Activated CD4-positive, alpha-beta memory T cell treated with anti-CD3 and anti-CD28 coated beads for 36 hours (primary cell): ENCODE measurements at places on chromosomes 11 and 22.

- H3K27me3 ChIP-seq: no peaks in the 10 kb centered on the region
- H3K4me1 ChIP-seq: peaks cover 19% of the 10 kb centered on the region
- H3K36me3 ChIP-seq: no peaks in the 10 kb centered on the region
- no peak overlapping the region for H3K4me3 ChIP-seq
- H3K27ac ChIP-seq: no peak overlapping the region
These were observed 1.7 kb downstream of the UVRAG start for GRCh38 chr11:75816561-75817239.

DNA sequence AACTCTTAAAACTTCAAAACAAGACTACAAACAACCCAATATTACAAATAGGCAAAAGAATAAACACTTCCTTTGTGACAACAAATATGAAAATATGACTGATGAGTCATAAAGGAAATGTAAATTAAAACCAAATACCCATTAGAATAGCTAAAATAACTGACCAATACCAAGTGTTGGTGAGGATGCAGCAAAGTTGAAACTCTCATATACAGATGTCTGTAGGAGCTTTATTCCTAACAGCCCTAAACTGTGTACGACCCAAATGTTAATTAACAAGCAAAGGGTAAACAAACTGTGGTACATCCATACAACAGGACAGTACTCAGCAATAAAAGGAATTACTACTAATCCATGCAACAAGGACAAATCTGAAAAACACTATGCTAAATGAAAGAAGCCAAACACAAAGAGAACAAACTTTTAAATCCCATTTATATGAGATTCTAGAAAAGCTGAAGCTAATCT is 43.0 kb downstream of the MAPK1 start:
- no peak overlapping the region for H3K4me3 ChIP-seq
- H3K4me1 ChIP-seq: peaks cover 59% of the 10 kb centered on the region
- no peaks in the 10 kb centered on the region for H3K27me3 ChIP-seq

DNA sequence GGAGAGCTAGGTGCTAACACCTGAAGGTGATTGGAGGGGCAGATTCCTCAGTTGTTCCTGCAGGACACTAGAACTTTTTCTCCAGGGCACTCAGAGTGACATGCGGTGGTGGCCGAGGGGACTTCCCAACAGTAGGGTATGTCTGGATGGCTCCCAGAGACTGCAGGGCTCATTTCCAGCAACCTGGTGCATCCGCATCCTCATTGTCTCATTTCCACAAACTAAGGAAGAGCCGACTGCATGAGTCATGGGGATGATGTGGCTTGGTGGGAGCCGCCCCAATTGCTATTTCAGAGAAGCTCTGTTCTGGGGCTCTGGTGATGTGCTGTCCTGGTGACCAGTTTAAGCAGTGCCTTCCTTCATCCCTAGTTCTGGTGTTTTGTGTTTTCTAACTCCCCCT is 2.8 kb upstream of the ROBO4 start:
- no peak overlapping the region for H3K4me3 ChIP-seq
- no peak overlapping the region for H3K27ac ChIP-seq
- peaks cover 2% of the 10 kb centered on the region for H3K4me1 ChIP-seq
- H3K36me3 ChIP-seq: no peaks in the 10 kb centered on the region
- H3K27me3 ChIP-seq: peaks cover 5% of the 10 kb centered on the region

DNA sequence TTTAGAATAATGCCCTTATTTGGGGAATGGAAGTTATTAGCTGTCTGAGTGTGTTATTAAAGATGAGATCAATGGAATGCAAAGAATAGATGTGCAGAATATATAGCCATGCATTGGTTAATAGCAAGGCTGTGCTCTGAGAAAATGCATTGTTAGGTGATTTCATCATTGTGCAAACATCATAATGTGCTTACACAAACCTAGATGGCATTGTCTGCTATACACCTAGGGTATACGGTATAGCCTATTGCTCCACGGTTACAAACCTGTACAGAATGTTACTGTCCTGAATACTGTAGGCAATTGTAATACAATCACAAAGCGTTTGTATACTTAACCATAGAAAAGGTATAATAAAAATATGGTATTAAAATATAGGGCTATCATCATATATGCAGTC is 25.5 kb downstream of the SLC5A12 start:
- no peak overlapping the region for H3K4me3 ChIP-seq
- H3K4me1 ChIP-seq: no peaks in the 10 kb centered on the region
- no peaks in the 10 kb centered on the region for H3K36me3 ChIP-seq

- H3K4me1 ChIP-seq: no peaks in the 10 kb centered on the region
- H3K27me3 ChIP-seq: no peaks in the 10 kb centered on the region
- H3K36me3 ChIP-seq: peaks cover 3% of the 10 kb centered on the region
- H3K4me3 ChIP-seq: no peak overlapping the region
- peak; percentile 78 for DNase-seq
These were observed 142.9 kb downstream of the CRYBB2 start for GRCh38 chr22:25362215-25362882.

- no peak for DNase-seq
- no peak overlapping the region for H3K4me3 ChIP-seq
- peaks cover 12% of the 10 kb centered on the region for H3K36me3 ChIP-seq
- no peaks in the 10 kb centered on the region for H3K4me1 ChIP-seq
- no peaks in the 10 kb centered on the region for H3K27me3 ChIP-seq
These were observed 155.1 kb downstream of the DDX10 start for GRCh38 chr11:108819957-108820356.

DNA sequence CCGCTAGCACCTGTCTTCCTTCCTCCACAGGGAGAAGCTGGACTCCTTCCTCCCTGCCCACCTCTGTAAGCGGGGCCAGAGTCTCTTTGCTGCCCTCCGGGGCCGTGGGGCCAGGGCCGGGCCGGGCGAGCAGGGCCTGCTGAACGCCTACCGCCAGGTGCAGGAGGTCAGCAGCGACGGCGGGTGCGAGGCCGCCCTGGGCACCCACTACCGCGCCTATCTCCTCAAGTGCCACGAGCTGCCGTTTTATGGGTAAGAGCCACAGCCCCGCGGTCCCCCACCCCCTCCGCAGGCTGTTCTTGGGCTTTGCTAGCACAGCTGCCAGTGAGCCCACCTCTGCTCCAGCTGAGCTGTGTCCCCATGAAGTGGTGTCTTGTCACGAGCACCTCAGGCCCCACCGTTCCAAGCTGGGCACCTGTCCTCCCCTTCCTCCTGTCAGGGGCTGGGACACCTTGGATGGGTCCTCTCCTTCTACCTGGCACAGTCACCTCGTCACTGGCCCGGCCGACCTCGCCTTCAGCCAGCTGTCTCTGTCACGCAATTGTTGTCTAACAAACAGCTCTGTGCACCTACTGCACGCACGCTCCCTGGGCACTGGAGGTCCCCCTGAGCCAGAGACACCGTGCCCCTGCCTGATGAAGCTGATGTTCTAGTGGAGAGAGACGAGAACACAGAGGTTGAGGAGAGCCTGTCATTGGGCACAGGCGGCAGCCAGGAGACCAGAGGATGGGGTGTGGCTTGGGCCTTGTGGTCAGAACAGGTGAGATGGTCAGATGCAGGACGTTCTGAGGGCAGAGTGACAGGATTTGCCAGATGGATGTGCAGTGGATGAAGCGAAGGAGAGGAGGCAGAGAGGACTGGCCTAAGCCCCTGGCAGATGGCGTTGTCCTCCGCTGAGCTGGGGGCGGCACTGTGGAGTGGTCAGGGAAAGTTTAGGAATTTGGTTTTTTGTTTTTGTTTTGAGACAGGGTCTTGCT is 10.6 kb downstream of the FRMD8 start:
- no peaks in the 10 kb centered on the region for H3K4me1 ChIP-seq
- peaks cover 26% of the 10 kb centered on the region for H3K36me3 ChIP-seq
- no peaks in the 10 kb centered on the region for H3K27me3 ChIP-seq
- no peak overlapping the region for H3K4me3 ChIP-seq
- no peak for DNase-seq

DNA sequence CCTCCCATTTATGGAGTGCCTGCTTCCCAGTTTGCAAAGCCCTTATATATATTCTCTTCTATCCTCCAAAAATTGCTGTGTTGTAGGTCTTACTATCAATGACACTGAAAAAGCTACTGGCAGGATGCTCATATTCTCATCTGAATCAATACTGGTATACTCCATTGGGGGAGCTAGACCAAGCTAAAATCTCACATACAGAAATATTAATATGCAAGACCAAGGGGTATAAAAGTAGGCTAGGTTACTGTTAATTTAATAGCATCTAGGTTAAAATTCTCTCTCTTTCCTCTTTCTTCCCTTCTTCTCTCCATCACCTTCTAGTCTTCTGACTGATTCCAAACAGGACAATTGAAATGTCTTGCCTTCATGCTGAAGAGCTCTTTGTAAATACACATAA is 17.1 kb upstream of the BDNF start:
- DNase-seq: no peak
- H3K27ac ChIP-seq: no peak overlapping the region
- H3K4me3 ChIP-seq: no peak overlapping the region
- peaks cover 45% of the 10 kb centered on the region for H3K27me3 ChIP-seq
- H3K4me1 ChIP-seq: peaks cover 13% of the 10 kb centered on the region
- peaks cover 5% of the 10 kb centered on the region for H3K36me3 ChIP-seq

DNA sequence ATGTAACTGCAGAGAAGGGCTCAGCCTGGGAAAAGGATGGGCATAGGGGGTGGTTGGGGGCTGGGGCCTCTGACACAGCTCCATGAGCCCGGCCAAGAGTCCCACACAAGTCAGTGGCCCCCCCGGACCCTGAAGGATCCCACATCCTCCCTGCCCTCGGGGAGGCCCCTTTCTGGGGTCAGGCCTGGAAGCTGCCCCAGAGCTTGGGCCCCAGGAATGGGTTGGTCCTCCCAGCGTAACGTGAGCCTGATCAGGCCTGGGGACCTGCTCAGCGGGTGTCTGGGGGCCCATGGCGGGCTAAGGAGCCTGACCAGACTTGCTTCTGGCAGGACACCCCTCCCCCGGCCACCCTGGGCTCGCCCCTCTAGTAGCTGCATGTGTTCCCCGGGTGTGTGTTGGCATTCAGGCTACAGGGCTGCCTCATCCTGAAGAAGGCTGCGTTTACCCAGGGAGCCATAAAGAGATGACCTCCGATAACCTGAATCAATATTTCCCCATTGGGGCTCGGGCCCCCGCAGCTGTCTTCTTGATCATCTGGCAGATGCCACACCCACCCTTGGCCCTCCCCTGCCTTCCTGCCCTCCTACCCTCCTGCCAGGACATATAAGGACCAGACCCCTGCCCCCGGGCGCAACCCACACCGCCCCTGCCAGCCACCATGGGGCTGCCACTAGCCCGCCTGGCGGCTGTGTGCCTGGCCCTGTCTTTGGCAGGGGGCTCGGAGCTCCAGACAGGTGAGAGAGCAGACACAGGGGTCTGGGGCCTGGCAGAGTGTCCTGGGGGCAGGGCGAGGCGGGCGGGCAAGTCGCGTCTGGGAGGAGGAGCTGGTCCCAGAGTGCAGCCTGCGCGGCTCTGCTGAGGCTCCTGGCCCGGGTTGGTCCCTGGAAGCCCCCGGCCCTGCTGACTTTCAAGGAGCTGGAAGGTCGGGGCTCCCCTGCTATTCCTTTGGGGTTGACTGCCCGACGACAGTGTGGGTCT is at the start of gene MUC2:
Gene MUC2, plus strand, starts transcription at position 631 of the 978 bp plus-strand sequence.
- H3K4me3 ChIP-seq: no peak within 1 kb of the TSS
- H3K27me3 ChIP-seq: peaks cover 2% of the 10 kb centered on the region
- no peaks in the 10 kb centered on the region for H3K36me3 ChIP-seq
- no peak within 1 kb of the TSS for H3K27ac ChIP-seq
- peak; percentile 7 for DNase-seq

DNA sequence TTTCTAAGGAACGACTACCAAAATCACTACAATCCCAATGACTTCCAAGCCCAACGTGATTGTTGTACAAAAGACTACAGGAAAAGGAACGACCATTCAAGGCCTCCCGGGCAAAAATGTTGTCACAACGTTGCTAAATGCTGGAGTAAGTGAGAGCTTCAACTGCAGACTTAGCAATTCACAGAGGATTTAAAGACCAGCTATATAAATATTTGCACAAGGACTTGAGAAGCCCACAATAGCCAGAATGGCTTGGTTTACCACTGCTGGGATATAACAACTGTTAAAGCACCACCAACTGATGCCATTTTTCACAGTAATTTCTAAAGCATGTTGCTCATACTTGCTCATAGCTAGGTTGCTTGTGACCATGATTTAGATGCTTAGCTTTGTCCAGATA is 78.3 kb downstream of the EMSY start:
- no peaks in the 10 kb centered on the region for H3K4me1 ChIP-seq
- no peak overlapping the region for H3K27ac ChIP-seq
- no peak for DNase-seq
- peaks cover 19% of the 10 kb centered on the region for H3K36me3 ChIP-seq

- DNase-seq: no peak
- H3K27me3 ChIP-seq: peaks cover 11% of the 10 kb centered on the region
- H3K4me1 ChIP-seq: no peaks in the 10 kb centered on the region
- H3K36me3 ChIP-seq: no peaks in the 10 kb centered on the region
These were observed 95.6 kb downstream of the YAP1 start for GRCh38 chr11:102205805-102206204.
